ENCODE measurements at places on chromosomes 13 and 19.

- DNase-seq: peak; percentile 78
These were observed 459 bp downstream of the MIDN start for GRCh38 chr19:1248786-1249297.

DNA sequence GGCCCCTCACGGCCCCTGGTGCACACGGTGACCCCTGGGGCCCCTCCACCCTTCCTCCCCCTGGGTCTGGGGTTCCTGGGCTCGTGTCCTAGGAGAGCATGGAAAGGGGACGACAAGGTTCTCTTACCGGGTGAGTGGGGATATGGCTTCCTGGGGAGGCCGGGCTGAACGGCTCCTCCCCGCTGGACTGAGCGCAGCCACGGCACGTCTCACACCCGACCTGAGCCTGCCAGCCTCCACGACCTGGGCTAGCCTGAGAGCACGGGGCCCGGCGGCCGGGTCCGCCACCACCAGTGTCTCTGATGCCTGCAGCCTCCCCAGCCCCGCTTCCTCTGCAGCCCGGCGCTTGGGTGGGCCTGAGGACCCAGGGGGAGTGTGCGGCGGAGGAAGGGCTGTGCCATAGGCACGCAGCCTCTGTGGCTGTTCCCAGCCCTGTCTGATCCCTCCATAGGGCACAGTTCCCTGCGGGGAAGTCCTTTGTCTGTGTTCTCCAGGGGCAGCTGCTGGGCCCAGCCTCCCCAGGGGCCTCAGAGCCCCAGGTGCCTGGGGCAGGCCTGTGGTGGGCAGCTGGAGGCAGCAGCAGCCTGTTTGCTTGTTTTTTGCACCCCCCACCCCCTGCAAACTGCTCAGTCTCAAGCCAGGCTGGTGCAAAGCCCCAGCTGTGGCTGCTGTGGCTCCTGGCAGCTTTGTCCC, 15.0 kb downstream of the PLIN4 start:
- DNase-seq: no peak

GRCh38 chr19:42501733-42502132, 26.5 kb downstream of the CEACAM1 start:
- no peak for DNase-seq

GRCh38 chr19:14507704-14508542, 10.3 kb downstream of the DNAJB1 start:
- DNase-seq: no peak

GRCh38 chr19:38647966-38648768, 718 bp downstream of the ACTN4 start:
- no peak for DNase-seq

- DNase-seq: no peak
These were observed 502.7 kb downstream of the UQCRFS1 start for GRCh38 chr19:28710278-28710677.

GRCh38 chr13:108702171-108702570, 72.8 kb downstream of the MYO16 start:
- no peak for DNase-seq

GRCh38 chr19:48113190-48113917, 2.7 kb upstream of the PLA2G4C start:
- no peak for DNase-seq

- DNase-seq: no peak
These were observed 25.4 kb downstream of the ATP11A start for GRCh38 chr13:112715210-112715609.

DNA sequence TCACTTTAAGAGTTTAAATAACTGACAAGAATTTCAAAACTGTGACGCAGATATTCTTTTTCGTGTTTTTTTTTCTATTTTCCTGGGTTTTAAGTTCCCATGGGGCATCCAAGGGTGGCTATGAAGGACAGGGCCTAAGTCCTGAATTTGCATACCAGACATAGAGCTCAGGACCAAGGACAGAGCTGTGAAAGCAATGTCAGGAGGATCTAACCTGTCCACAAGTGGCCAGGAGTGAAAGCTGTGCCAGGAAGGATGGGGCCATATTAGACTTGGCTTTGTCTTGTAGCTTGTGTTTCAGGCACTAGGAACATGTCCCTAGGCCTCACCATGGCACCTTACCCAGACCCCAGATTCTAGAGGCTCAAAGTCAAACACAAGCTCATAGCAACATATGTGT, 289.4 kb upstream of the MIR17HG start:
- no peak for DNase-seq

GRCh38 chr13:98456413-98456845, 120.5 kb downstream of the STK24 start:
- DNase-seq: no peak

- no peak for DNase-seq
These were observed 29.5 kb upstream of the ANKRD10 start for GRCh38 chr13:110944121-110944967.

GRCh38 chr19:13937479-13938300, 527 bp downstream of the PODNL1 start:
- DNase-seq: no peak

- DNase-seq: no peak
These were observed at the start of gene SLC27A5 for GRCh38 chr19:58511353-58512208. Gene SLC27A5 (minus strand): TSS chr19:58511992. CDS start chr19:58511955, 37 bp downstream.

- DNase-seq: no peak
These were observed 56.4 kb upstream of the MBNL2 start for GRCh38 chr13:97165502-97166425.

DNA sequence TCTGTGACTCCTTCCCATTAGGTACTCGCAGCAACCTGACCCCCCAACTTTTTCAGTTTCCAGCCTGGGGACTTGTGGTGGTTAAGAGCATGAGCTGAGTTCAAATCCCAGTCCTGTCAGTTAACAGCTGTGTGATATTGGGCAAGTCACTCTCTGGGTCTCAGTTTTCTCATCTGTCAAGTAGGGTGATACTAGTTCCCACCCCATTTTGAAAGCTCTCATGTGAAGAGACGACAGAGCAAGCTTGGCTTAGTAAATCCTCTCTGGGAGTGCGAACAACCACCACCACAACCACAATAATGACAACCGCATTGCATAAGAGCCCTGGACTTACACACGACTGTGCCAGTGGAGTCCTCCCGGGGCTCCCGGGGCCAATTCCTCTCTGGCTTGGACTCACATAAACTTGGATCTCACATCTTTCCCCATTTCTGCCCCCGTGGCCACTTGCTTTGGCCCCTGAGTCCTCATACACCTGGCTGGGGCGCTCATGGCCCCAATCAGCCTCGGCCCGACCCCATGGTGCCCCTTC, 454 bp downstream of the BLVRB start:
- DNase-seq: no peak

GRCh38 chr13:114025714-114026431, 52.0 kb upstream of the C13orf46 start:
- DNase-seq: no peak

All from stimulated activated CD4-positive, alpha-beta T cell treated with anti-CD3 and anti-CD28 coated beads, Interleukin-15, amount 100 ng/mL, for 1 hour (primary cell).